Activated naive CD4-positive, alpha-beta T cell (primary cell): ENCODE measurements at places on chromosomes 1 and 21.

- no peak for DNase-seq
Measured at GRCh38 chr1:98813738-98814309, 152.3 kb downstream of the SNX7 start.

- no peak for DNase-seq
Measured at GRCh38 chr1:213680677-213681325, 307.0 kb upstream of the PROX1 start.

DNA sequence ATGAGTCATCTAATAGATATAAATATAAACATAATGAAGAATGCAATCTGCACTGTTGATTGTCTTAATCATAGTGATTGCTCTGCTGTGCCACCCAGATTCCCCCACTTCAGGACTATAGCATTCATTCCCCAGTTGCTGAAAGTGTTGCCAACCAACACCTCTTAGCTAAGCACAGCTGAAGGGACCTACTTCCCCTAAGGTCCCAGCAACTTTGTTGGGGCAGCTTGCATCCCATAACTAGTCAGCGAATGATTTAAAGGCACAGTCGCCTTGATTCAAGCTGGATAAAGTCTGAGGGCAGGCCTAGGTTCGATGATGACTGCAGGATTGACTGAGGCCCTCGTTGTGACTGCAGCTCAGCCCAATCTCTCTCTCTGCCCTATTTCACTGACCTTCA, 14.3 kb upstream of the RGS1 start:
- no peak for DNase-seq

DNA sequence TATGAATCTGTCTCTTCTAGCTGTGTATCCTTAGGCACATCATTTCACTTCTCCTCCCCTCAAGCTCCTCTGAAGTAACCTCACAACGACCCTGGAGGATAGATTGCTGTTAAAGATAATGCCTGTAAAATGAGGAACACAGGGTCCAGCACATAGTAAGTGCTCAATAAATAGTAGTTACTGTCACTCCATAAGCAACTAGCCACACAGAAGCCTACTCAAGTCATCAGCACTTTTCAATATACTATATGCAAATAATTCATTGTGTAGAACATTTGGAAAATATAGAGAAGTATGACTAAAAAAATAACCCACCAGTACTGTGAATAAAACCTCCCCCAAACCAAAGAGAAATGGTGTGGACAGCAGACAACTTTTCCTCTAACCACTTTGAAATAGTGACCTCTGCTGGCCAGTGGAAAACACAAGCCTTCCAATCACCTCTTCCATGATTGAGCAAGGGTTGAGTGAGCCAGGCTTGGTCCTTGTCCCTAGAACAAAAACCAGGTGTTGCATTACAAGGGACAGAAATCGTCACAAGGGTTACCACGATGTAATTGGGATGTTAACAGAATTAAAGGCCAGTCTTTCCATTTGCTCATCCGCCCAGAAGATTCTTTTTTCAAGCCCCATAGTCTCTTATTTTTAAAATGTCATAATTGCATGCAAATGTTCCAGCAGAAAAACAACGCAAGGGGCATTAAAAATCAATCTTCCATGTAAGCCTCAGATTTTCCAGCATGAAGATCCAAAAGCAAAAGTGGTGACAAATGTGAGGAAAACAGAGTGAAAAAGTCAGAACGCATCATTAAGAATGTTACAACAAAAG, 15.7 kb upstream of the GLIS1 start:
- no peak for DNase-seq

DNA sequence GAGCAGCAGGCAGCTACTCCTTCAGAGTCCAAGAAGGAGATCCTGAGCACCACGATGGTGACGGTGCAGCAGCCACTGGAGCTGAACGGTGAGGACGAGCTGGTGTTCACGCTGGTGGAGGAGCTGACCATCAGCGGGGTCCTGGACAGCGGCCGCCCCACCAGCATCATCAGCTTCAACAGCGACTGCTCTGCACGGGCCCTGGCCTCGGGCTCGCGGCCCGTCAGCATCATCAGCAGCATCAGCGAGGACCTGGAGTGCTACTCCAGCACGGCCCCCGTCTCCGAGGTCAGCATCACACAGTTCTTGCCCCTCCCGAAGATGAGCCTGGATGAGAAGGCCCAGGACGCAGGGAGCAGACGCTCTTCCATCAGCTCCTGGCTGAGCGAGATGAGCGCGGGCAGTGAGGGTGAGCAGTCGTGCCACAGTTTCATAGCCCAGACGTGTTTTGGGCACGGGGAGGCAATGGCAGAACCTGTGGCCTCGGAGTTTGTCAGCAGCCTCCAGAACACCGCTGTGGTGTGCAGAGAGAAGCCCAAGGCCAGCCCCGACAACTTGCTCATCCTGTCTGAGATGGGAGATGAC, 531.8 kb downstream of the KIF26B start:
- no peak for DNase-seq

DNA sequence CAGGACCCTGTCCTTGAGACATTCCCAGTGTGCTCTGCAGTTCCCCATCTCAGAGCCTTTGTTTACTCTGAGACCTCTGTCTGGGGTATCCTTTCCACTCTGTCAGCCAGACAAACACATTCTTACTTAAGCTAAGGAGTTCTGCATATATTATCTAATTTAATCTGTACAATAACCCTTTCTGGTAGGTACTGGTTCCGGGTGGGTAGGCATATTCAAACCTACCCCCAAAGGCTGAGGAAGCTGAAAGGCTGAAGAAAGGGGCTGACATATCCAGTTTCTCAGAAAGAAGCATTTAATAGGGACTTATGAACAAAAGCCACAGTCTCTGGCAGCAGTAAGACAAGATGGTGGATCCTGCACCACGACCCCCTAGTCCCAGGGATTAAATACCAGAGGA, 53.1 kb downstream of the KCNN3 start:
- no peak for DNase-seq

GRCh38 chr1:10490286-10490970, 15.7 kb downstream of the PEX14 start:
- no peak for DNase-seq

GRCh38 chr21:31913182-31913608, 40.4 kb downstream of the HUNK start:
- DNase-seq = no peak

DNA sequence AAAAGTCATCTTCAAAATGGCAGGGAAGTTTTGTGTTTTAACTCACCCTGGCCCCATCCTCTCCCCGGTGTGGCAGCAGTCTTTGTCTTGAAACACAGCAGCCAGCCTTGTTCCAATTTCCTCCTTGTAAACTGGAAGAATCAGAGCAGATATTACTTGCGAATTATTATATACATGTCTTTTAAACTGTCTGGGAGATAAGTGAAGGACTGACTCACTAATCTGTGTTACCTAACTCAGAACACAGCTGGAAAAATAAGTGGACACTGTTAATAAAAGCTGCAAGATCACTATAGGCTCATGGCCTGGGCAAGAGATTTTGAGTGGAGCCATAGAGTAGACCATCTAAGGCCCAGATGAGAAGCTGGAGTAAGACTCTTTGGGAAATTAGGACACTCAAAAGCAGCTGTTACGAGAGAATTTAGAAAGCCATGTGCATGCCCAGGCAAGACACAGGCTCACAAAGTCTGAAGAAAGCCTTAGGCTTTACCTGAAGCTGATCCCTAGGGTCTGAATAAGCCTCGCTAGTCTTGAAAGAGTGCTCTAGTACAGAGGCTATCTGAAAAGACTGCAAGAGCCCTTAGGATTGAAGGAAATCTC, 233.0 kb upstream of the RAB4A start:
- no peak for DNase-seq

DNA sequence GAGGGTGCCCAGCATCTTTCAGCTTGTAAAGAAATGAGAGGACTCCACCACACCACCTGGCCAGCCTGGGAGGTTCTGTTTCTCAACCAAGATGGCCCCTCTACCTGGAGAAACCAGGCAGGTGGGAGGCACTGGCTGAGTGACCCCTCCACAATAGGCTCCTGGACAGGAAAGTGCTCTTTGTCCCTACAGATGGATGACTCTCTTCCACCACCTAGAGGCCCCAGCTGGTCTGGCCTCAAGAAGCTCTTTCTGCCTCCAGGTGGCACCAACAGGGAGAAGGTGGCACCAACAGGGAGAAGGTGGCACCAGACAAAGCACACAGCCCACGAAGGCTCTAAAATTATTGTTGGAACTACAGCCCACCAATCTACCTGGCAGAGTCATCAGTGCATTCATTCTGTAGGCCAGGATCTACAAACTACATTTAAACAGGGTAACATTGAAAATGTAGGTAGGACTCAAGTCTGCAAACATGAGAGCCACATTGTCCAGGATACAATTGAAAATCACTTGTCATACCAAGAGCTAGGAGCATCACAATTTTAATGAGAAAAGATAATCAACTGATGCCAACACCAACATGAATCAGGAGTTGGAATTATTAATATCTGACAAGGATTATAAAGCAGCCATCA, 14.4 kb downstream of the TMPRSS3 start:
- peak; percentile 16 for DNase-seq

- DNase-seq = no peak
Measured at GRCh38 chr1:18107369-18108298, at the start of gene IGSF21. IGSF21 (plus strand) TSS chr1:18107798; CDS start chr1:18108129, 331 bp downstream.

DNA sequence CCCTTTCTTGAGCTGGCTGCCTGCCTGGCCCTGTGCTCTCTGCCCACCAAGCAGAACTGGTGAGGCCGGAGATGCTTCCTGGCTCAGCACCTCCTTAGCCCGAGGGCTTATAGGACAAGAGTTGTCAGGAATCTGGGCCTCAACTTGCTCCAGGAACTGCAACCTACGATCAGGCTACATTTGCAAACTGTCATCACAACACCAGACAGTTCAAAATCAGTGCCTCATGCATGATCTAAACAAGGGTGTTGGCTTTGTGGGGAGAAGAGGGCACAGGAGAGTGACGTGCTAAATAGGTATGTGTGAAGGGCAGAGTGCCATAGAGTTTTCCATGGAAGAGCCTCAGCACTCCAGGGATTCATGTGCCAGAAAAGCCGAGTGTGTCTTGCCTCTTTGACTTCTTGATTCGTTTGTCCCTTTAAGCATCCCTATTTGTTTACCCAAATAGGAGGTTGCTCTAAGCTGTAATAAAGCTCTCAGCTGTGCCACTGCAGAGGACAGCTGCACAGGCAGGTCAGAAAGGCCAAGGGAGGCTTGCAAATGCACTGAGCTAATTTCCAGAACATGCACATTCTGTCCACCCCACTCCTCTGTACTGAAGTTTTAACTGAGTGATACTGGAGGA, 30.2 kb upstream of the NEK2 start:
- no peak for DNase-seq

DNA sequence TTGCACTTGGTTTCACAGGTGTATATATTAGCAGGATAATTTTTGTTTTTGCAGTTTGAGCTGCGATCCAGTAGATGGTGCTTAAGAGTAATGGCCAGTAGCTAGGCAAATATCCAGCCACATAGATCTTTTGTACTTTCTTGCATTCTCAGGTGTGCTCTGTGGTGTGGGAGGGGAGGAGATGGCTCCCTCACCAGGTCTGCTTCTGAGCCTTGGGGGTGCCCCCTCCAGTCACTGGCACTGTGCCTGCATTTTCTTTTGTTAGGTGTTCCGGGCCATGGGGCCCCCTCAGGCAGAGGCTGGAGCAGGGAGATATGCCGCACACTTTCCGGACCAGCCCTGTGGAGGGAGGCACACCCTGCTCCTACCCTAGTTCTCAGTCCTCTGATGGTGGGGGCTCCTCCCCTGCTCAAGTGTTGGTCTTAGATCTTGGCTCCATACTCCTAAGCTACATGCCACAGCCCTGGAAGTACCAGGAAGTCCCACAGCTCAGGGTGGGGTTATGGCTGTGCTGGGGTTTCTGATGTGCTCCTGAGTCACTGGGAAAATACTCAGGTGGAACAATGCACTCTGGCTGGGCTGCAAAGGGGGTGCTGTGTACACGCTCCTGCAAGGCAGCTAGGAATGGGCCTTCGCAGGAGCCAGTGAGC, 197.6 kb upstream of the DMRTA2 start:
- no peak for DNase-seq

DNA sequence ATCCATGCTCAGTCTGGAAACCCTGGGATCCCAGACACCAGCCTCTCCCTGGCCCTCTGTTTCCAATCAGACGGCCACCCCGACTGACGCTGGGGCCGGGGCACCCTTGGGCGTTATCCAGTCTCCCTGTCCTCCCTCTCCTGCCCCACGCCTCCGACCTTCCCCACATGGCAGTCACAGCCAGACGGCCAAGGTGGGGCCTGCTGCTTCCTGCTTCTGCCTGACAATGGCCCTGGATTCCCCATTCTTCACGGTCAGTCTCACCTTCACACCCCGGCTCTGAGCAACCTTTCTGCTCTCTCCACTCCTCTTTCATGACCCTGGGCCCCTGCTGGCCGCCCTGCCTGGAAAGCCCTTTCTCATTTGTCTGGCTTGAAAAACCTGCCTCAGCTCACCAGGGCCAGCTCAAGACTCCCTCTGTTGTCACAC, 6.6 kb downstream of the GNG4 start:
- DNase-seq = no peak

DNA sequence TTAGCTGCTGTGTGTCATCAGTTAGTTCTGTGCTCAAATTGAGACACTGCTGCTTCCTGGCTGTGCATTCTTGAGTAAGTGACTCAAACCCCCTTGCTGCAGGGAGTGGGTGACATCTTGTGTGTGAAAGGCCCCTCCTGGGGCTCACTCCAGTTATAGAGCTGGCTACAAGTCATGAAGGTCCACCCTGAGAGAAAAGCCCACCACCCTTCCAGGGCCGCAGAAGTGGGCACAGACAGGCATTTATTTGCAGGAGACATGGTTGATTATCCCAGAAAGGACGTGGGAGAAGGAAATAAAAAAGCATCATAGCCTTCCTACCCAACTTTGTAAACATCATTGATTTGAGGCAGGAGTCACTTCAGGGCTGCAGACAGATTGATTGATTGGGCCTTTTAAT, 550.6 kb downstream of the MATN1 start:
- no peak for DNase-seq

DNA sequence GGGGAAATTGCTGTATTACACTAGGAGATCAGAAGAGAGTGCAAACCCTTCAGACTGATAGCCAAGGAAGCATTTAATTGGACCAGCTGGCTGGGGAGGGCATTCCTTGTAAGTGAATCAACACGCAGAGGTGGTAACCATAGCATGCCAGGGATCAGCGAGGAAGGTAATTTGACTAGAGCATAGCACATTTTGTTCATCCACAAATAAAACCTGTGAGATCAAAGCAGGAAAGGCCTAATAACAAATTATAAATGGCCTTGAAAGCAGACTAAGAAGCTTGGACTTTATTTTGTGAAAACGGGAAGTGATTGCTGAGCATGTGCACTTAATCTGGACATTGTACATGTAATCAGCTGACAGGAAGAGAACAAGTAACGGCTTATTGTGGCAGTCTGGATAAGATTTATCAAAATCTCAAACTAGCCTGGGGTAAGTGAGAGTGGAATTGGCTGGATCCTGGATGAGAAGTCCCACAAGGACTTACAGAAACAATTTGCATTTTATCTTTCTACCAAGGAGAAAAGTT, 11.7 kb upstream of the CD55 start:
- DNase-seq = no peak
